ENCODE measurements at places on chromosomes 16 and 17.

DNA sequence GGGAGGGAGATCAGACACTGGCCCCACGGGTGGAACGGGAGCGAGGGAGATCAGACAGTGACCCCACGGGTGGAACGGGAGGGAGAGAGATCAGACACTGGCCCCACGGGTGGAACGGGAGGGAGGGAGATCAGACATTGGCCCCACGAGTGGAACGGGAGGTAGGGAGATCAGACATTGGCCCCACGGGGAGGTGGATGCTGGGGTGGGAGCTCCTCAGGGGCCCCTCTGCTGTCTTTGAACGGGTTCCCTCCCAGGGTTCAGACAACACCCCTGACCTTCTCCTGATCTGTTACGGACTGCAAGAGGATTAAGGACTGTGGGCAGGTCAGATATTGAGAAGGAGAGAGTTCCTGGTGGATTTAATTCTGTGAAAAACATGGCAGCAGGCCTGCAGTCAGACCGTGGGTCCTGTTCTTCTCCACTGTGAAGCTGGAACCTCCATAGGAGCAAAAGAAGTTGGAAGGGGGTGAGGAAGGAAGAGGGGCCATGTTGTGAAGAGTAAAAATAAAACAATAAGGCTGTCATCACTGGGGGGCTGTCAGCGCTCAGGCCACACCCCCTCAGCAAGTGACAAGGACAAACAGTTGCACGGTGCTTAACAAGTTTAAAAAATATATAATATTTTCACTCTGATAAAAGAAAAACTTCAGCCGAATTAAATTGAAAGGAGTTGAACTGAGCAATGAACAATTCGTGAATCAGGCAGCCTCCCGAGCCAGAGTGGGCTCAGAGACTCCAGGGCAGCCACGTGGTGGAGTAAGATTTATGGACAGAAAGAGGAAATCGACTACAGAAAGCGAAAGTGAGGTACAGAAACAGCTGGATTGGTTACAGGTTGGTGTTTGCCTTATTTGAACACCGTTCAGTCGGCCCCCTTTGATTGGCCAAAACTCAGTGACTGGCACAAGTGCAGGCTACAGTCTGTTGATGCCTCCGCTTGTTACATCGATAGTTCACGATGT is 348.7 kb upstream of the TNRC6C start:
- peak; percentile 49 for DNase-seq

- DNase-seq: no peak
Measured at GRCh38 chr17:33667052-33667509, 374.0 kb upstream of the ASIC2 start.

- no peak for DNase-seq
Measured at GRCh38 chr16:4365615-4366014, 6.0 kb upstream of the VASN start.

- no peak for DNase-seq
Measured at GRCh38 chr17:35700150-35700549, 31.3 kb upstream of the RASL10B start.

DNA sequence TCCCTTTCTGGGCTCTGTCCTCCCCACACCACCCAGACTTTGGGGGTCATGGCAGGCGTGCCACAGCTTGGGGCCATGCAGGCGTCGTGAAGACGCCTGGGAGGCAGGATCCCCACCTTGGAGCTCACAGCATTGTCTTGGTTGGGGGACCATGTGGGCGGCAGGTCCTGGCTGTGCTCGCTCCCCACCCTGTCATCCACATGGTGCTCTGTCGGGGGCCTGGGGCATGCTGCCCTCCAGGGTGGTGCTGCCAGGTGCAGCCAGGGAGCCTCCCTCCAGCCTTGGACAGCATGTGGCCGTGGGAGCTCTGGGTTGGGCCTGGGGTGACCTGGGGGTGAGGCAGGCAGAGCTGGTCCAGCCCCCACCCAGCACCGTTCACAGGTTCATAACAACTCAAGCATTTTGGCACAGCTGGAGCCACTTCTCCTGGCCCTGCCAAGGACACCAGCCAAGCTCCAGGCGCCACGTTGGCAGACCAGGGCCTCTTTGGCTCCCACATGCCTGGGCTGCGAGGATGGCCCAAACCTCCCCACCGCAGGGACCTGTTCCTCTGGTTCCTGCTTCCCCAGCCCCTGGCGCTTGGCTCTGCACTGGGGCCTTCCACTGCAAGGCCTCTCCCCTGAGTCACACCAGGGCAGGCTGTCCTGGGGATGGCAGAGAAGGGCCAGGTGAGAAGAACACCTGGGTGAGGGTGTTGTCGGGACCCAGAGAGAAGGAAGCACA is 15.1 kb upstream of the ATP6V0C start:
- no peak for DNase-seq

DNA sequence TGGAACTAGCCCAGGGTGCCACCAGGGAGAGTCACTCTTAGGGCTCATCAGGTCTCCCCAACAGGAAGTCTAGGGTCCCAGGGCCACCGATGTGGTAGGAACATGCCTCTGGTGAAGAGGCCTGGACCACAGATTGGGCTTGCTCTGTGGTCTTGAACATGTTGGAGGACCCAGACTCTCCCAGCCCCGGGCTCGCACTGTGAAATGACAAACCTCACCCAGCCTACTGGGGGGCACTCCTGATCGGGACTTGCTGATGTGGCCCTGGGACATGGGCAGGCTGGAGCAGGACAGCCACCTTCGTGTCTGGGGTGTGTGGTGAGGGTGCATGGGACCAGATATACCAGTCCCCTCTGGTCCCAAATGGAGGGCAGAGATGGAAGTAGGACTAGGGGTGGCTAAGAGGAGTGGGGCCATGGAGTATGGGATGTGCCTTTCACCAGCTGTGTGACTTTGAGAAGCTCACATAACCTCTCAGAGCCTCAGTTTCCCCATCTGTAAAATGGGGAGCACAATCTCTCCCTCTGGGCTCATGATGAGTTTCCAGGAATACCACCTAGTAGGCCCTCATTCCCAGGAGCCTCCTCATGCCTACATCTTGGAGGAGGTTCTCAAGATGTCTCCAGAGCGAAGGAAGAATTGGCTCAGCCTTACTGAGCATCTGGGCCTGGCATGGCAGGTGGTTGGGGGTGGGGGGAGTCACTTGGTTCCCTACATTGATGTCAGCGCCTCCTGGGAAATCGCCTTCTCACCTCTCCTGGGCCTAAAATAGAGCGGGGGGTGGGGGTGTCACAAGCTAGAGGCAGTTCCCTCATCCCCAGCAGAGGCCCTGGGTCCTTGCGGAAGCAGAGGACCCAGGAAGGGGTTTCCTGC is 1.5 kb upstream of the ADAM11 start:
- no peak for DNase-seq

DNA sequence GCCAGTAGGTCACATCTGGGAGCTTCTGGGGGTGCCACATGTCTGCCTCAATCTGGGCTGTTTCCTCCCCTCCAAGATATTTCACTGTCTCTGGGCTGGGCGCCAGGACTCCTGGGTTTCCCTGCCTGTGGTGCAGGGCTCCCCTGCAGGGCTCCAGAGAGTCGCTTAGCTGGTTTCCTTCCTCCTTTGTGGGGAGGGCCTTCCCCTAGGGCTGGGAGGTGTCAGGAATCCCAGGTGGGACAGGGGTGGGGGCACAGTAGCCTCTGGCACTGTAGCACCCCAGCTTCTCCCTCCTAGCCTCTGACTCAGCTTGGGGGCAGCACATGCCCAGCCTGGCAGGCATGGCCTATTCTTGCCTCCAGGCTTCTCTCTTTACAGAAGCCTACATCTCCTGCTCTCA is 2.6 kb downstream of the RARA start:
- DNase-seq: no peak

- no peak for DNase-seq
Measured at GRCh38 chr17:47719411-47720152, 13.5 kb upstream of the TBX21 start.

GRCh38 chr17:33261820-33262219 is 31.3 kb downstream of the ASIC2 start:
- DNase-seq: no peak

DNA sequence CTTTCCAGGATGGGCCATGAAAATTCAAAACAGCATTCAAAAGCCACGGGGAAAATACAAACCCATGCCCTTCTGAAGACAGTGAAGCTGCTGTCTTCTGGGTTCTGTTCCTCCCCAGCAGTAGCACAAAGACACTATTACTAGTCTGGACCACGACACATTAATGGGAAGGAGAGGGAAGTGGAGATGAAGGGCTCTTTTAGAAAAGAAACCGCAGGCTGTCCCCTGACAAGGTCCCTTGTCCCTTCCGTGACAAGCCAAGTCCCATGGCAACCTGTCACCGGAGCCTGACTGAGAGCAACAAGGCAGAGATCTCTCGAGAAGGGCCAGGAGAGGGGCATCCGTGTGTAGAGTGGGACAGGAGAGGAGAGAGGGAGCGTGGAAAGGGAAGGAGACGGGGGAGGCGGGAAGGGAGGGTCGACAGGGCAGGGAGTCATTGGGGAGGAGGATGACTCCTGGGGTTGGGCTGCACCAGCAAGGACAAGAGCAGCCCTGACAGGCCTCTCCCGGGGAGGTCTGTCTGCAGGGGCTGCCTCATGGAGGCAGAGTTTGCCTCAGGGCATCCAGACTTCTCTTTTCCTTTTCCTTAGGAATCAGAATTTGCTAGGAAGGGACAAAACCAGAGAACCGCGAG is 436.2 kb downstream of the SLC39A11 start:
- DNase-seq: no peak

GRCh38 chr17:30296499-30297080 is 4.8 kb upstream of the BLMH start:
- no peak for DNase-seq

DNA sequence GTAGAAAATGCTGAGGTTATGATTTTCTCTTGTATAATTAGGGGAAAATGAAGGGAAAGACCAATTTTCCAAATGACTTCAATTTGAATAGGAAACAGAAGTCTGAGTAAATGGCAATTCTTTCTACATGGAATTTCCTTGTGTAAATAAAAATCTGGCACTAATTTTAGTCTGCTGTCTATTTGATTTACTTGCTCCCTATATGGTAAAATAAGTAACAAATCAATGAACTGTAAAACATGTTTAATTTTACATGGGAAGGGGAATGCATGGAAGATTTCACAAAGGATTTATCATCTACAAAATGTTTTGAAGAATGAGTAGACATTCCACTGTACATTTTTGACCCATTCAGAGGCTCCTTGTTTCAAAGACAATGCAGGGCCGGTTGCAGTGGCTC is 811.6 kb upstream of the GOT2 start:
- DNase-seq: no peak

GRCh38 chr16:7452090-7452489 is 119.4 kb downstream of the RBFOX1 start:
- DNase-seq: no peak

DNA sequence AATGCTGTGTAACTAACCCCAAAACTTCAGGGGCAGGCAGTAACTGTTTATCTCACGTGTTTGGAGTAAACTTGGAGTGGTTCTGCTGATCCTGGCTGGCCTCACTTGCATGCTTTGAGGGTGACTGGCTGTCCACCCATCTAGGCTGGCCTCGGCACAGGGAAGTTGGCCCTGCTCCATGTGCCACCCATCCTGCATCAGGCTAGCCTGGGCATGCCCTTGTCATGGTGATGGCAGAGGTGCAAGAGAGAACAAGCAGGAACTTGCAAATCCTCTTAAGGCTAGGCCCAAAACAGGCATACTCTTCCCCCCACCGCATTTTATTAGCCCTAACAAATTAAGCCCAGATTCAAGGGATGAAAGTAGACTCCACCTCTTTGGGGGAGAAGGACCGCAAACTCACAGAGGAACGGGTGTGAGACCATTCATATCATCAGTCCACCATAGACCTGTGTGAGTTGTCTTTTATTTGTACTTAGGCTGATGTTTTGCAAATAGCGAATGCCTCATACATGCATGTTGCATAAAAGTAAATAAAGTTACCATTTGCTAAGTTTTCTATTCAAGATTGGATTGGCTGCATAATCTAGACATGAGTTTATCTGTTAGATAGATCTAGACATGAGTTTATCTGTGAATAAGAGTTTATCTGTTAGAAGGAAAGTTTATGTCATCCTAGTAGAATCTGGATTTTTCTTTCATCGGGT is 221.0 kb downstream of the CCDC182 start:
- DNase-seq: no peak

DNA sequence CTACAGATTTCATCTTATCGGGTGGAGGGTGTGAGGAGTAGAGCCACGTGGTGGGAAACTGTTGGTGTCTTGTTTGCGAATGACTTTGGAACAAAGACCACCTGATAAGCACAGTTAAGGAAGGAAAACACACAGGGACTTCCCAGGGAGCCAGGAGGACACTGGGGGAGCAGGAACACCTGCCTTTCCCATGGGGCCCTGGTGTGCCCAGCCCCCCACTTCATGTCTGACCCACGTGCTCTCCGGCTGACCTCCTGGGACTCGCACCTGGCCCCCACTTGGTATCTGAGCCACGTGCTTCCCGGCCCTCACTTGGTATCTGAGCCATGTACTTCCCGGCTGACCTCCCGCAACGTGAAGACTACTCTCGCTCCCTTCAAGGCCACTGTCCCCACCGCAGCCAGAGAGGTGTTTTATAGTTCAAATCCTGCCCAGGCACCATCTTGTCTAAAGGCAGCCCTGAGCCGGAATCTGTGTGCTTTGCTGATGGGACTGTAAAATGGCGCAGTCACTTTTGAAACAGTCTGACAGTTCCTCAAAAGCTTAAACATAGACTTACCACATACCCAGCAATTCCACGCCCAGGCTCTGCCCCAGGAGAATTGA is 5.4 kb upstream of the CSNK1D start:
- no peak for DNase-seq

- DNase-seq: no peak
Measured at GRCh38 chr17:83026311-83026811, 53.0 kb upstream of the METRNL start.

DNA sequence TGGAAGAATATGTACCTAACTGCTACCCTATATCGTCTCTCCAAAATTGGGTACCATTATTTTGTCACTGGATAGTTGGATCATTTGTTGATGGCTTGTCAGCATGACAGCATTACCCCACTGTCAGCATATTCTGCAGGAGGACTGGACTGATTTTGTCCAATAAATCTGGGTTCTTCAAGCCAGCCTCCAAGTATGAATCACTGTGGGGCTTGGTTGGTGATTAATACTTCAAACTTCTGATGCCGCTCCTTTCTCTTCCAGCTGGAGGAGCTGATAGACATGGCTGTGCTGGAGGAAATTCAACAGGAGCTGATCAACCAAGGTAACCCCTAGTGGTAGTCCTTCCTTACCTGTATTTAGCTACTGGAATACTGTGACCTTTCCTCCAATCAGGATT is 2.5 kb downstream of the RPAIN start:
- no peak for DNase-seq

DNA sequence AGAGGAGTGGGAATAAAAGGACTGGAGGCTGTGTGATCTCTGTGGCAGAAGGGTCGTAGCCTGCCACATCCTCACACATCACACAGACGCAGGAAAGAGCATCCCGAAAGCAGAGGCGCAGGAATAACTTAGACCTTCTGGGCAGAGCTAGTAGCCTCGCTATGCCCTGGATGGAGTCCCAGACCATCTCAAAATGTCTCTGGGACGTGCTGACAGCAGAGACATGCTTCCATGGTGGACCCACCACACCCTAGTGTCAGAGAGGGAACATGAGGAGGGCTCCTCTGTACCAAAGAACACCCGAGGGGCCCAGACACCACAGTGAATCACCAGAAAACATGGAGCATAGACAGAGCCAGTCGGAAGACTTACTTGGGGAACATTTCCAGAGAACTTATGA is 29.6 kb upstream of the FAAP100 start:
- DNase-seq: no peak
